ENCODE measurements at places on chromosomes 7 and 10.
A peak's percentile ranks its signal among the peaks of the same experiment; 100 is the strongest.

GRCh38 chr7:140219672-140220524 lies 43.1 kb upstream of the KDM7A start:
- no peak for DNase-seq

DNA sequence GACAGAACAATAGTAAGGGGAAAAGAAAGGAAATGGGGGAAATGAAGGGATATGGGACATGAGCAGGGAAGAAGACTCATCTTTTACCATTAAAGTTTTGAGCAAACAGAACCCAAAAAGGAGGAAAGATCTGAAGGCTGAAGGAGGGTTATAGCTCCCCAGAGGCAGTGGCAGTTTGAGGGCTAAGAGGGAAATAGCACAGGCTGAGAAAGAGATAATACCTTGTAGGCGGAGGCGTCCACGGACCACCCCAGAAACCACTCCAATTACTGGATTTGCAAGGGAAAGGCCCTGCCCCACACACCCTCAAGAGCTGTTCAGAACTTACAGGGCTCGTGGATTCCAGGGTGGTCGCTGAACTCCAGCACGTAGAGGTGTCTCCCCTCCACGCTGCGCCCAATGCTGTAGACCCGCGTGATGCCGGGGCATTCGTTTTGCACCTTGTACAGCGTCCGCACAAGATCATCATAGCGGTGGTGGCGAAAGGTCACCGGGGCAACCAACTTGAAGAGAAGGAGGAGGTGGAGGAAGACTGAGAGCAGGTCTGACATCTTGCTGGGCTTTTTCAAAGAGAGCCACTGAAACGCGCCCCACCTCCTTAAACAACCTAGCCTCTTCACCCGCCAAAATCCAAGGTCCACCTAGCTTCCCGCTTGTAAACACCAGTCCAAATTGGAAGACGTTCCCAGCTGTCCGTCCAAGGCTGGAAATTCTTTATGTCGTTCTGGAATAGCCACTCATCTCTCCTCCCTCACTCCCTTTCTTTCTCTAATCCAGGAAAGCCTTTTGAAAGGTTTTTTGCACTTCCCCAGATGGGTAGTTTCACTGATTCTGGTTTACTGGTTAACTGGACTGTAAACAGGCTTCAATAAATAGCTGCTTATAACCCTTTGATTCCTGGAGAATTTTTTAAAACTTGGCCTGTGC lies at the start of gene CPN1:
Gene CPN1, minus strand, starts transcription at position 795 of the 927 bp plus-strand sequence. Its CDS starts 244 bp downstream, at position 551.
- no peak for DNase-seq

GRCh38 chr7:51080622-51081269 lies 235.9 kb downstream of the COBL start:
- DNase-seq: no peak

GRCh38 chr7:158054081-158054480 lies 533.5 kb downstream of the PTPRN2 start:
- DNase-seq: no peak

GRCh38 chr7:46853451-46853850 lies 728.5 kb downstream of the TNS3 start:
- DNase-seq: no peak

GRCh38 chr10:59709395-59710125 lies at the start of gene SLC16A9:
Gene SLC16A9 (minus strand): TSS chr10:59709850. CDS start chr10:59684291, 25,559 bp downstream.
- peak; percentile 12 for DNase-seq

- DNase-seq: no peak
Measured at GRCh38 chr7:43590862-43591557, 8.1 kb downstream of the STK17A start.

DNA sequence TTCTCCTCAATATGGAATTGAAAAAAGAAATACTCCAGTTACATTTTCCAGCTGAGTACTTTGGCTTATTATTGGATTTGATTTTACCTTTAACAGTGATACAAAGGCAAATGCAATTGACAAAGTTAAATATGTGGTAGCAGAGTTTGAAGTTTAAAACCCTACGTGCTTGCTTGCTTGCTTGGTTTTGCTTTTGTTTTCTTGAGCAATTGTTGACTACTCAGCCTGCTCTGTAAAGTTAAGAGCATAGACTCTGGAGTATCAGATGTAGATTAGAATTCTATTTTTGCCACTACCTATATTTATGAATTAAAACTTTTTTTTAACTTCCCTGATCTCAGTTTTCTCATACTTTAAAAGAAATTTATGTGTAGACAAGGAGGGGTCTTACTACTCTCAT lies 51.4 kb downstream of the PCDH15 start:
- DNase-seq: no peak

DNA sequence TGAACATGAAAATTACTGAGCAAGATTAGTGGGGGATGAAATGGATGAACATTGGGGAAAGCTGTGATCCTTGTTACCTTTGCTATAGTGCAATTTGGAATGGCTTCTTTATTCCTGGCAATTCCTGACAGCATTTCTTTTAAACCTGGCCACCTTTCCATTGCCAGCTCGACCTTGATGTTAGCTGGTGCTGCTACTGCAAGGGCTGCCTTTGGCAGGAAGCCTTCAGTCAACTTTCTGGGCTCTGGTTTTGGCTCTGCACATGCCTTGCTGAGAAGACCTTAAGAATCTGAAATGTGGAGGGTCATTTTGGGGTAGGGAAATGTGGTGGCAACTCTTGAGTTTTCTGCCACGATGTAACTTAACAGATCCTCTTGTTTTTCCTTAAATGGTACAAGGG lies 64.7 kb downstream of the KAT6B start:
- no peak for DNase-seq

DNA sequence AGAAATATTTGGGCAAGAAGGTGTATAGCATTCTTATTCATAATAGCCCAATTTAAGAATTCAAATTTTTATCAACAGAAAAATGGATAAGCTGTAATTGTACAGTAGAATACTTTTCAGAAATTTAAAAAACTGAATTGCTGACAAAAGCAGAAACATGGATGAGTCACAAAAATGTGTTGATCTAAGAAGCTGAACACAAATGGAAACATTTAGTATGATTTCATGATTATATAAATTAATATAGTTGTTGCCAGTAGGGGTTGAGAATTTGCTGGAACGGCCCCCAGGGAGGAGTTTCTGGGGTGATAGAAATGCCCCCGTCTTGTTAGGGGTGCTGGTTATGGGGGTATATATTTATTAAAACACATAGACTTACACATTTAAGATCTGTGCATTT lies 179.1 kb downstream of the KLF6 start:
- no peak for DNase-seq

DNA sequence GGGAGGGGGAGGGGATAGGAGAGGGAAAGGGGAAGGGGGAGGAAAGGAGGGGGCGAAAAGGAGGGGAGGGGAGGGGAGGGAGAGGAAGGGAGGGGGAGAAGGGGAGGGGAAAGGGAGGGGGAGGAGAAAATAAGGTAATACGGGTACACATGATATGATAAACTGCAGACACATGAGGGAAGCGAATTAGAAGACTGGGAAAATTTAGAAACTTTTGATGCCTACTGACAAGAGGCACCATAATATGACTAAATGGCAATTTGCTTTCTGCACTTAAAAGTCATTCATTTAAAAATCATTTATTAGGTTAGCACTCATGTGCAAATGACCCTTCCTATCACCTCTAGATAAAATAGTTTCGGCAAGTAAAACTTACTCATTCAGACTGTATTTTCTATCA lies 73.6 kb downstream of the ARHGAP12 start:
- DNase-seq: no peak

- DNase-seq: no peak
Measured at GRCh38 chr7:37633048-37633447, 50.5 kb upstream of the GPR141 start.

GRCh38 chr10:104406715-104407650 lies 53.4 kb downstream of the CFAP58 start:
- no peak for DNase-seq

- no peak for DNase-seq
Measured at GRCh38 chr7:100568896-100569844, 4.5 kb downstream of the SAP25 start.

GRCh38 chr10:18737841-18738240 lies 78.6 kb downstream of the ARL5B start:
- peak; percentile 75 for DNase-seq

DNA sequence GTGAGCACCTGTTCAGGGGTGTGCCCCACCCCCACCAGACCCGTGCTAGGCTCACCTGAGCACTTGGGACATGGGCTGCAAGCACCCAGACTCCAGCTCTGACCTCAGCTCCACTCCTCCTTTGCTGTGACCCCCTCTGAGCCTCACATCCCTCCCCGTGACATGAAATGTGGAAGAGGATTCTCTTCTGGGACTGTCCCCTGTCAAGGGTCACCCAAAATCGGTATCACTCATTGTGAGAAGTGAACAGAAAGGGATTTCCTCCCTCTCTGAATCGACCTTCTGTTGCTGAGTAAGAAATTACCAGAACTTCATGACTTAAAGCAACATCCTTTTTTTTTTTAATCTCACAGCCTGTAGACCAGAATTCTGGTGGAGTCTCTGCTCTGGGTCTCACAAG lies 6.2 kb upstream of the CHST15 start:
- DNase-seq: no peak

GRCh38 chr10:120456143-120456625 lies 843 bp upstream of the PLPP4 start:
- no peak for DNase-seq

- no peak for DNase-seq
Measured at GRCh38 chr10:87064651-87065050, 30.0 kb downstream of the GLUD1 start.

DNA sequence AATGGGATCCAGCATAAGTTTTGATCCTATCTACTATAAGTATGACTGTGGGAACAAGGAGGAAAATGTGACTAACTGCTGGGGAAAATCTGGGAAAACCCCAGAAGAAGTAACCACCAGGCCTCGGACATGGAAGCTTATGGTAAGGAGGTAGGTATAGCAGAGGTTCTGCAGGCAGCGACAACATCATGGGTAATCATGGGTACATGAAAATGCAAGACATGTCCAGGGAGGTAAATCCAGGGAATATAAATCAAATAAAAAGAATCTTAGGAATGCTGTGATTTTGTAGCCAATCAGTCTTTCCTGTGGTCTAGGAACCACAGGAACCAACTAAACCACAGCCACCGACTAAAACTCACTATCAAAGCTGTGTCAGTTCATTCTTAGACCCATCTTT lies 168.3 kb upstream of the NPY start:
- DNase-seq: no peak

DNA sequence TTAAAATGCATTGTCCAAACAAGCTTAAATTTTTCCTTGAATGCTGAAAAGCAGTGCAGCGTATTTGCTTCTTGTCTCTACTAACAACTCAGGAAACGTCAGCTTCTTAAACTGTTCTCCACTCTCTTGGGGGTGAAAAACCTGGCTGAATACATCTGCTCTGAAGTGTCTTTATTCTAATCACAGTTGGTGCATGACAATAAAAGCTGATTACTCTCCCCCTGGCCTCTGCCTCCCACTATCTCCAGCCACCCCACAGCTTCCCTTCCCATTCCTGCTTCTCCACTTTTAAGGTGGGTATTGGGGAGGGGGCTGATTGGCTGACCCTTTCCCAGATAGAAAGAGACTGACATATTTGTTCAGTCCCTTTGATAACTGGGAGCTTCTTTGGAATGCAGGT lies 456.0 kb downstream of the SORCS1 start:
- no peak for DNase-seq

- no peak for DNase-seq
Measured at GRCh38 chr10:89419548-89419947, 5.2 kb downstream of the IFIT5 start.

GRCh38 chr10:24882047-24882698 lies 70.2 kb downstream of the PRTFDC1 start:
- DNase-seq: no peak

DNA sequence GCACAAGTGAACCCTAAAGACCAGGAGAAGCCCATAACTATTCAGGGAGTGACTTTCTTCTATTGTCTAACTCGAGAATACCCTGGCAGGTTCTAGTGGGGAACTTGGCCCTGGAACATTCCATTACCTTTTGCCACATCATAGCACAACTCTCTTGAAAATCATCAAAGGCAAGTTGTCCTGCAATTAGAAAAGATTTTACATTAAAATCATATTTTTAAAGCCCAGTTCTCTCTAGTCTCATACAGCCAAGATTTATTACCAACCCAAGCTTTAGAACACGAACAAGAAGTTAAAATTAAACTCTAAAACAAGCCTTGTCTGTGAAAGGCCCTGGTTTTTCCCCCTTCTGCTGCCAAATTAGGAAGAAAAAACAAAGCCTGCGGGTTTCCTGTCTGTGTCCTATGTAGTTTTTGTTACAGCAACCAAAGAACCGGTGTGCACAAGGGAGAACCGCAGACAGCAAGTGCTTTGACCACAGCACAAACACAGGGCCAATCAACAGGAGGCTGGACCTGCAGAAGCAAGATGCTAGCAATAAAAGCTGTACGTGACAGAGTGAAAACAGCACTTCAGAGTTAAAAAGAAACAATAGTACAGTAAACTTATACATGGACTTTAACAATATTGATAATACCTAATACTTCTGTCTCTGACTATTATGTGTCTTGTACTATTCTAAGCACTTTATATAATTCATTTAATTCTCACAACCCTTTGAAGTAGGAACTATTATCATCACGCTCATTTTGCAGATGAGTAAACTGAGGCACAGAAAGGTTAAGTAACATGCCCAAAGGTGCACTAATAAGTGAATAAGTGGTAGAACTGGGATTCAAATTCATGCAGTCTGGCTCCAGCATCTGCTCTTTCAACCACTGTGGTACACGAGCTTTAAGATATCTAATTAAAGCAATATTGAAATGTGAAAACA lies 65.8 kb downstream of the STK17A start:
- no peak for DNase-seq

- no peak for DNase-seq
Measured at GRCh38 chr10:70856454-70856853, 31.9 kb downstream of the PCBD1 start.

DNA sequence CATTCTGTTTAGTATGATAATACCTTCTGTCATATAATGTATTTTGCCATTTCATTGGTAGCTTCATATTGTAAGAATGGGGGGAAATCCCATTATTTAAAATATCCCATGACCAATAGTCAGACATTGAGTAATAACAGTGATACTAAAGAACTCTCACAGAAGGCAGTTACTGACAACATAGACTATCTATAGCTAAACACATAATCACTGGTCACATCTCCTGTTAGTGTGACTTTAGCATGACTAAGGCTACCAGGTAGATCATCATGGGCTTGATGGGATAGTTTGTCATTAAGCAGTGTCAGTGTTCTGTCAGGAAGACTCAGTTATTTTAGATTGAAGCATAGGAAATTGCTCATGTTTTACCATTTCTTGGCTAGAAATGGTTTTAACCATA lies 16.4 kb downstream of the OPN1SW start:
- no peak for DNase-seq

GRCh38 chr7:143360788-143361551 lies 1.5 kb downstream of the FAM131B start:
- no peak for DNase-seq

GRCh38 chr10:93514521-93514920 lies 18.1 kb downstream of the CEP55 start:
- no peak for DNase-seq

DNA sequence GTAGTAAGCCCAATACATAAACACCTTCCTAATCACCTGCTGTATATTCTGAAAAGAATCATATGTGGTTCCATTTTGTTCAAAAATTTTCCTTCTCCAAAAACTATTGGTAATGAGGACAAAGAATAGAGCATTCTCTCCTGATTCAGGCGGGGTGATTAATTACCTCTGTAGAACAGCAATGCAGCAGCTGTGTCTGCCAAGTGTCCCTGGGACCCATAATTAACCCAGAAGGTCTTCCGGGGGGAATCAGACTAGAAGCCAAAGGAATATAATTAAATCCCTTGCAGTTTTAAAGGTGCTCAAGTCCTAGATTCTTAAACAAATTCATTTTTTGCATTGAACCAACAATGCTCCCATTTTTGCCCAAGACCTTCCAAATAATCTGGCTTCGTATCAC lies 60.3 kb upstream of the ABLIM1 start:
- no peak for DNase-seq

- no peak for DNase-seq
Measured at GRCh38 chr7:31107106-31108090, 55.3 kb downstream of the ADCYAP1R1 start.

- no peak for DNase-seq
Measured at GRCh38 chr7:36591636-36592035, 132.7 kb downstream of the AOAH start.

Measured in HS-27A (cell line).